ENCODE measurements at places on chromosomes 12 and 14. TPM values are rescaled to one million over a fixed set of nuclear protein-coding genes. Genes with fewer than 3 reads are reported as not detected.
A peak's percentile ranks its signal among the peaks of the same experiment; 100 is the strongest.

The NPAS3 gene
- total RNA-seq: not detected

- no peaks in the 10 kb centered on the region for H3K36me3 ChIP-seq
- H3K4me1 ChIP-seq: peaks cover 25% of the 10 kb centered on the region
- H3K4me3 ChIP-seq: peak overlapping the region; percentile 87
- peak overlapping the region; percentile 87 for H3K27ac ChIP-seq
- DNase-seq: peak; percentile 98
- no peaks in the 10 kb centered on the region for H3K27me3 ChIP-seq
Measured at GRCh38 chr12:14774074-14774905, 29.0 kb downstream of the WBP11 start.

DNA sequence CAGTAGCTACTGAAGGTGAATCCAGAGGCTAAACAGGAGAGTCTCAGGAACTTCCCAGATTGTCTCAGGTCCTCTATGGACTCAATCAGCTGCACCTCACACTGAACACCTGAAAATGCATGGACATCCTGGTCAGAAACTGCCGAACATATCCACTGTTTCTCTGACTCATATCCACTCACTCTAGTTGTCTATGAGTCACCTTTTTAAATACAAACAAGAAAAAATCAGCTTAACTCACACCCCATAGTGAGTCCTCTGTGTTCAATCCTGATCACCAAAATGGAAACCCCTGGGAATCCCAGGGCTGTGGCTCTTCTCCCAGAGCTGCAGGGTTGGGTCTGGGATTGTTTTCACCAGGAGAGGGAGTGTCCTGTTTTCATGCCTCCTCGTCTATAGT is 556.7 kb downstream of the TMEM121 start:
- no peak overlapping the region for H3K27ac ChIP-seq
- H3K4me3 ChIP-seq: no peak overlapping the region
- H3K36me3 ChIP-seq: no peaks in the 10 kb centered on the region
- no peaks in the 10 kb centered on the region for H3K27me3 ChIP-seq

DNA sequence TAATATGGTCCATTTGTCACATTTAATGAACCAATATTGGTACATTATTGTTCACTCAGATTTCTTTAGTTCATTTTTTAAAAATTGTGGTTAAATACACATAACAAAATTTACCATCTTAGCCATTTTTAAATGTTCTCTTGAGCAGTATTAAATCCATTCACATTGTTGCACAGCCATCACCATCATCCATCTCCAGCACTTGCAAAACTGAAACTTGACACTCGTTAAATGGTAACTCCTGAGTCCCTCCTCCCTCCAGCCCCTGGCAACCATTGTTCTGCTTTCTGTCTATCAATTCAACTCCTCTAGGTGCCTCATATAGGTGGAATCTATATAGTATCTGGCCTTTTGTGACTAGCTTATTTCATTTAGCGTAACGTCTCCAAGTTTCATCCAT is 86.4 kb downstream of the ACACB start:
- H3K4me1 ChIP-seq: no peaks in the 10 kb centered on the region
- no peak overlapping the region for H3K27ac ChIP-seq
- no peaks in the 10 kb centered on the region for H3K36me3 ChIP-seq
- no peak for DNase-seq

GRCh38 chr14:30214461-30215090 is 286.9 kb upstream of the PRKD1 start:
- H3K27me3 ChIP-seq: no peaks in the 10 kb centered on the region
- peak overlapping the region; percentile 41 for H3K4me3 ChIP-seq
- peaks cover 40% of the 10 kb centered on the region for H3K4me1 ChIP-seq
- no peaks in the 10 kb centered on the region for H3K36me3 ChIP-seq
- peak; percentile 85 for DNase-seq

DNA sequence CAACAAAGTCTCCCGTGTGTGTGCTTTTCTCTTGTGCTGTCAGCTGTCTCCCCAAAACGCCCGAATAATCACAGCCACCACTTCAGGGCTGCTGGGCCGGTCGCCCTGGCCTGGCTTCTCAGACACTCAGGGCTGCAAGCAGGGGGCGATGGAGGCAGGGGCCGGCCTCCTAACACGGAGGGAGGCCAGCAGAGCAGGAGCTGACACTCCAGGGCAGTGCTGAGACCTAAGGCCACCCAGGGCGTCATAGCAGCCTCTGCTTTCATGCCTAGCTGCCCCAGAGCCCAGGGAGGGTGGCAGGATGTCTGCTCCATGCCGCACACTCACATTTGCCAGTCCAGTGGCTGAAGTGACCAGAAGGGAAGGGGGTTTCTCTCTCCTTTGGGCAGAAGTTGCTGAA is 25.6 kb downstream of the STX2 start:
- DNase-seq: no peak
- H3K4me1 ChIP-seq: no peaks in the 10 kb centered on the region
- H3K4me3 ChIP-seq: no peak overlapping the region
- H3K36me3 ChIP-seq: no peaks in the 10 kb centered on the region
- H3K27me3 ChIP-seq: no peaks in the 10 kb centered on the region

DNA sequence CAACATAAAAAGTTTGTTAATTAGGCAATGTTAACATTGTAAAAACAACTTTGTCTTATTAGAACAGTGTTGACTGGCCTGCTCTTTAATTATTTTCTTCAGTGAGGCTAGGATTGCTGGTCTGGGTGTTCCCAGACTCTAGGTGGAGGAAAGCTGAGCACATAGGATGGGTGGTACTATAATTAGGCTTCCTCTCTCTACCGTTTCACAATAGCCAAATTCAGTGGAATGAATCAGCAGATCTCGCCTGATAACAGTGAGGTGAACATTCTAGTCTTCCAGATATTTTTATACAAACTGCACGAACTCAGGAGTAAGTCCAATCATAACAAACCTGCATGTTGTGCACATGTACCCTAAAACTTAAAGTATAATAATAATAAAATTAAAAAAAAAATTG is 11.9 kb downstream of the PTGDR start:
- no peak overlapping the region for H3K4me3 ChIP-seq
- peak; percentile 76 for DNase-seq
- H3K27ac ChIP-seq: peak overlapping the region; percentile 10
- H3K27me3 ChIP-seq: no peaks in the 10 kb centered on the region
- H3K4me1 ChIP-seq: peaks cover 13% of the 10 kb centered on the region

DNA sequence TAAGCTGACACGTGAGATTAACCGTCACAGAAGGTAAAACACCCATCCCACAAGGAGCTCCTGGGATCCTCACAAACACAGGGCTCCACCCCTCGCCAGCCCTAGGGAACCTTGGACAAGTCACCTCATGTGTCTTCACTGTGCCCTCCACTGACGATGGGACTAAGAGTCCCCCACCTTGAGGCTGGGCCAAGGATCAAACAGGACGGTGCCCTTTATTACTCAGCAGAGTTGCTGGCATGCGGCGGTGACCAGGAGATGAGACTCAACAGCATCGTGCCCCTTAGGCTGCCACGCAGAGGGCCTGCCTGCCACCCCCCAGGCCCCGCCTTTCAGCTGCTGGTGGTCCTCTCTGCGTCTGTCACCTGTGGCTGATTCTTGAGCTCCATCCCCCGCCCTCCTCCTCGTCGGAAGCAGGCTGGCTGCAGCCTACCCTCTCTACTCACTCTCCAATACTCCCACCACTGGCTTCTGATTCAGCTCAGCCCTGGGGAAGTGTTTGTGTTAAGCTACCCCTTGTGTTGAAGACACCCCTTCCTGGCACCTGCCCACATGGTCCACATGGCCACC is 105.2 kb downstream of the DICER1 start:
- H3K36me3 ChIP-seq: no peaks in the 10 kb centered on the region
- no peak overlapping the region for H3K4me3 ChIP-seq
- H3K4me1 ChIP-seq: no peaks in the 10 kb centered on the region
- H3K27ac ChIP-seq: no peak overlapping the region

DNA sequence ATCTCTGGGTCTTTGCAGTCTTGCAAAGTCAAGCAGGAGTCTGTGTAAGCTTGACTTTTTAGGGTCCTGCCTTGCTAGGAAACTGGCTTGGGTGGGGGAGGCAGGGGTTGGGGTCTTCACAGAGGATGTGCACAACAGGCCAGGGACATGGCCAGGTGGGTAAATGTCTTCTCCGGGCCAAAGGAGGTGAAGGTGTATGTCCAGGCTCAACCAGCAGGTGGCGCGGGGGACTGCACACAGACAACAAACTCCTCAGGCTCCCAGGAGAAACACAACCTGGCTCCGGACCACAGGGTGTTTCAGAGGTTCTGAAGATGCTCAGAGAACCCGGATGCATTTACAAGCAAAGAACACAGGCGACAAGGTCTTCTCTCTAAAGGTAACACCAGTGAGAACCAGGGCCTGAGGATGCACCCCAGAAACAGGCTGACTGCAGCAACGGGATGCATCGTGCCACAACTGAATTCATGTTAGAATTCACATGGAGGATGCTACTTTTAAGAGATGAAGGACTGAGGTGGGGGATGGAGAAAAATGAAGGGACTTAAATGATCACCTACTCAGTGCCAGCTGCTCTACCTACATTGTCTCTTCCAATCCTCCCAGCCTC is 56.0 kb downstream of the PLEKHG3 start:
- peak; percentile 52 for DNase-seq
- no peaks in the 10 kb centered on the region for H3K36me3 ChIP-seq
- no peak overlapping the region for H3K4me3 ChIP-seq
- peaks cover 38% of the 10 kb centered on the region for H3K4me1 ChIP-seq
- no peaks in the 10 kb centered on the region for H3K27me3 ChIP-seq

DNA sequence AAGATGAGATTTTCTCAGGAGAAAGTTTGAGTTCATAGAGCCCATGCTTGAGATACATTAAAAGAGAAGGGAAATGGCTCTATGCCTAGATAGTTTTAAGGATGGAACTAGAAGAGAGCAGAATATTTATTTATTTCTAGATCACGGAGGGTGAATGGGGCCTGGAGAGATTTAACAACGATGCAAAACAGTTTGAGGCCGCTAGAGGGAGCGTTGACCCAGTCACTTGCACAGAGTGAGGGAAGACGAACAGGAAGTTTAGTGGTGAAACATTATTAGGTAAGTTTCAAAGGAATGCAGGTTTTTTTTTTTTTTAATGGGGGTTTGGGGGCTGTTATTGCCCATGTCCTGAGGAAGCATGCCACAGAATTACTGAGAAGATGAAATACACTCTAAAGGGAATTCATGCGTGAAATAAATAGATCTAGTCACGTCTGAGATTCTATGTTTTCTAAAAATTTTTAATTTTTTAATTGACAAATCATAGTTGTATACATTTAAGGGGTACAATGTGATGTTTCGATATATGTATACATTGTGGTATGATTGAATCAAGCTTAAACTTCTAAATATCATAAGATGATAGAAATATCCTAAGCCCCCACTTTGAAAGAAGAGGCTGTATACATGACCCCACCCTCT is 14.8 kb upstream of the PPP1R1A start:
- H3K27me3 ChIP-seq: peaks cover 13% of the 10 kb centered on the region
- H3K4me1 ChIP-seq: no peaks in the 10 kb centered on the region
- no peaks in the 10 kb centered on the region for H3K36me3 ChIP-seq
- no peak overlapping the region for H3K4me3 ChIP-seq
- DNase-seq: peak; percentile 79

DNA sequence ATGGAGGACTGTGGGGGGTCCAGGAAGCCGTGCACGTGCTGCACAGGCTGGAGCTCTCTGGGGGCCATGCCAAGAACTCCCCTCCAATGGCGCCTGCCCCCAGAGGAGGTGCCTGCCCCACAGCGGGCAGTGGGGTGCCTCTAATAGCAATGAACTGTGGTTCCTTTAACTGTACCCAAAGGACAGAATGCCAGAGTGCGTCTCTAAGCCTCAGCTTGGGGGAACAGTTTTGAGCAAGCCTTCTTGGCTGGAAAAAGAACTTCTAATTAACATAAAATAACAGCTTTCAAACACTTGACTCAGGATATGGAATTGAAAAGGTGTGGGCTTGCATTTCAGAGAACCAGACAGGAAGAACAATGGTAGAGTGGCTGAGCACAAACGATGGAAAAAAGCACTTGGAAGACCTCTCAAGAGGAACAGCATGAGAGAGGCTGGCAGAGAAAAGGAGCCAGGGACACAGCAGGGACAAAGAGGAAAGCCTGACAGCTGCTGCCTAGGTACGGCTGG is 195.6 kb downstream of the TTC7B start:
- H3K27me3 ChIP-seq: no peaks in the 10 kb centered on the region
- H3K4me3 ChIP-seq: no peak overlapping the region
- peaks cover under 1% of the 10 kb centered on the region for H3K4me1 ChIP-seq

GRCh38 chr12:56338308-56339157 is at the start of gene IL23A:
Gene IL23A (plus strand): TSS chr12:56338884. CDS start chr12:56339045, 161 bp downstream.
- H3K4me3 ChIP-seq: no peak within 1 kb of the TSS
- H3K27me3 ChIP-seq: no peaks in the 10 kb centered on the region
- no peaks in the 10 kb centered on the region for H3K4me1 ChIP-seq
- peaks cover 17% of the 10 kb centered on the region for H3K36me3 ChIP-seq
- DNase-seq: peak; percentile 33

- no peak for DNase-seq
- H3K4me3 ChIP-seq: no peak overlapping the region
- H3K27me3 ChIP-seq: no peaks in the 10 kb centered on the region
Measured at GRCh38 chr12:40947797-40948196, 240.3 kb upstream of the PDZRN4 start.

GRCh38 chr12:80165746-80166145 is 66.4 kb downstream of the OTOGL start:
- no peak overlapping the region for H3K27ac ChIP-seq
- no peaks in the 10 kb centered on the region for H3K36me3 ChIP-seq
- no peak overlapping the region for H3K4me3 ChIP-seq
- DNase-seq: no peak

- no peak overlapping the region for H3K4me3 ChIP-seq
- no peaks in the 10 kb centered on the region for H3K4me1 ChIP-seq
- H3K27ac ChIP-seq: no peak overlapping the region
- DNase-seq: no peak
- no peaks in the 10 kb centered on the region for H3K27me3 ChIP-seq
Measured at GRCh38 chr14:39847852-39848251, 415.6 kb upstream of the FBXO33 start.

DNA sequence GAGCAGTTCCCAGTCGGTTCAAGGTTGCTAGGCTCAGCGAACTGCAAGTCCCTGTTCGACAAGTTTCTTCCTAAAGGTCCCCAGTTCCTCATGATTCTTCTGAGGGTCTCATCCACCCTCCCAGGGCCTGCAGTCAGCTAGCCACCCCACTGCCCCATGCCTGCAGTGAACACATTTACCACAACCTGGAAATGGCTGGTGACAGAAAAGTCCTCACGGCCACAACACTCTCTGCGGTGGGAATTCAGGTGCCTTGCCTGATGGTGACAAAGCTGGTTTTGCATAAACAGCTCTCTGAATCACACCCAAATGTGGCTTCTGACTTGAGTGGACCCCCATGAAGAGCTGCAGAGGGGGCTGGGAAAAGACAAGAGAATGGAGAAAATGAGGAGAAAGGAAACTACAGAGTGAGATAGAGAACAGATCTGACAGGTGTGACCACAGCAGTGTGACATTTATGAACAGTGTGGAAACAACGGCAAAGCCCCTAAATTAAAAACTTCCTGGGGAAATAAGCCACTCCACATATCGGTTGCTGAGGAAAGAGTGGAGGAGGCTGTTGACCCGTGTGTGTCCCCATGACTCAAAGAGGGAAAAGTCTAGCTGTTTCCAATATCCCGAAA is 1.3 kb upstream of the CD27 start:
- H3K36me3 ChIP-seq: peaks cover 3% of the 10 kb centered on the region
- H3K4me3 ChIP-seq: no peak overlapping the region
- H3K27me3 ChIP-seq: no peaks in the 10 kb centered on the region
- no peak overlapping the region for H3K27ac ChIP-seq

GRCh38 chr14:74898694-74899093 is 17.0 kb downstream of the DLST start:
- no peak overlapping the region for H3K27ac ChIP-seq

- no peaks in the 10 kb centered on the region for H3K27me3 ChIP-seq
- peaks cover 48% of the 10 kb centered on the region for H3K4me1 ChIP-seq
- H3K27ac ChIP-seq: peak overlapping the region; percentile 52
- no peak overlapping the region for H3K4me3 ChIP-seq
- no peaks in the 10 kb centered on the region for H3K36me3 ChIP-seq
Measured at GRCh38 chr12:124395284-124395752, 100.4 kb downstream of the RFLNA start.
